ENCODE measurements at places on chromosomes 5 and 9. TPM values are rescaled to one million over a fixed set of nuclear protein-coding genes. Genes with fewer than 3 reads are reported as not detected.

The ARSB gene
- total RNA-seq: 25.5 TPM

DNA sequence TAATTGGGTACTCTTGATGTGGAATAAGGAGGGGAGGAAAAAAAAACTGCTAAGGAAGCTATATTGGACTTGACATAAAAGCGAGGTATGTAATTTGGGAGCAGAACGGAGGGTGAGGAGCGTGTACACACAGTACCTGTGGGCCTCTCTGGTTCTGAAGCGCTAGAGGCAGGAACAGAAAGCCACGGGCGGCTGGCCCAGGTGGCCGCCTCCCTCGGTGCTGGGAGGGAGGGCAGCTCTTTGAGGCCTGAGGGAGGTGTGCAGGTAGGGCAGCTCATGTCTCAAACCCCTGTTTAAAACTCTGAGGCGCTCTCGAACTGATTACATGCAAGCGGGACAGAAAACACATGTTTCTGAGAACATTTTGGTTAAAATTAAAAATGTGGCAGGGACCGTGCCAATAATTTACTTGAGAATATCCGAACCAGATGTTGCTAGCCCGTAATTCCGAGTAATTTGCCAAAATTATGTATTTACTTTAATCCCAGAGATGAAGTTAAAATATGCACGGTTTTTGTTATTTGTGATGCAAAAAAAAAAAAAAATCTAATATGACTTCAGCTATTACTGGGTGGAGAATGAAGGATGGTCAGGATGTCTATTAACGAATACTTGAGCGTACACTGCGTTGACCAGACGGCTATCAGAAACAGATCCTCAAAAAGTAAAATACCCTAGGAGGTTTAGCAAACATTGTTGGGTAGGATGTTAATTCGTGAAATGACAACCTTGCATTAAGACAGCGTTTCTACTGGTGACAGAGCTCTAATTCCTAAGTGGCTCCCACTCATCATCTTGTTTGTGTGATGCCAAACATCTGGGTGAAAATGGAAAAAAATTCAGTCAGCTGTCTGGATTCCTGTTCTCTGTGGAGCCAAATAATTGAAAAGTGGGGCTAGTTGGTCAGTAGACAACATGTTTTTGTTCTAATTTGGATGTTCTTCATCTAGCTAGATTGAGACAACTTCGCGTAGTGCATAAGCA is 24.4 kb upstream of the STC2 start:
- H3K27ac ChIP-seq: no peak overlapping the region
- H3K4me3 ChIP-seq: no peak overlapping the region
- H3K4me1 ChIP-seq: no peaks in the 10 kb centered on the region
- H3K36me3 ChIP-seq: no peaks in the 10 kb centered on the region
- no peaks in the 10 kb centered on the region for H3K27me3 ChIP-seq
- no peak for DNase-seq

DNA sequence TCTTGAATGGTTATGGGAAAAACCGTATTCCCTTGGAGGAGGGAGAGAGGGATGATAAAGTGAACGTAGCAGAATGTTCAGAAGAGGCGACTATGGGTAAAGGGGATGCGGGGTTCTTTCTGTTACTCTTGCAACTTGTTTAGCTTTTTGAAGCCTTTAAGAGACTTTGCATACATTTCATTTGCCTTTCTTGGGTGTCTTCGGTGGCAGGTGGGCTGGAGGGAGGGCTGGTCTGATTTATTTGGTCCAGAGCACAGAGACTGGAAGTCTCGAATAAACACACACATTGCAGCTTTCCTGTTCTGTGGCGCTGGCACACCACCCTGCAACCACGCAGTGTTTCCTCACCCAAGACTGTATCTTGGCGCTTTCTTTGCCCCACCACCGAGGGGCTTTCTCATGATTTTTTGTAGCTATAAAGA is 23.2 kb downstream of the TTF1 start:
- H3K36me3 ChIP-seq: peaks cover 43% of the 10 kb centered on the region
- H3K27ac ChIP-seq: no peak overlapping the region
- no peaks in the 10 kb centered on the region for H3K27me3 ChIP-seq
- DNase-seq: no peak
- H3K4me1 ChIP-seq: no peaks in the 10 kb centered on the region

The MEF2C gene
- 95.3 TPM for total RNA-seq

- H3K4me1 ChIP-seq: peaks cover 4% of the 10 kb centered on the region
- no peaks in the 10 kb centered on the region for H3K36me3 ChIP-seq
- peak; percentile 8 for DNase-seq
- no peaks in the 10 kb centered on the region for H3K27me3 ChIP-seq
- no peak overlapping the region for H3K27ac ChIP-seq
Observed at GRCh38 chr9:71663931-71664459, 104.3 kb downstream of the CEMIP2 start.

The PSIP1 gene
- 77.6 TPM for total RNA-seq

The PAPPA gene
- total RNA-seq: 0.80 TPM

DNA sequence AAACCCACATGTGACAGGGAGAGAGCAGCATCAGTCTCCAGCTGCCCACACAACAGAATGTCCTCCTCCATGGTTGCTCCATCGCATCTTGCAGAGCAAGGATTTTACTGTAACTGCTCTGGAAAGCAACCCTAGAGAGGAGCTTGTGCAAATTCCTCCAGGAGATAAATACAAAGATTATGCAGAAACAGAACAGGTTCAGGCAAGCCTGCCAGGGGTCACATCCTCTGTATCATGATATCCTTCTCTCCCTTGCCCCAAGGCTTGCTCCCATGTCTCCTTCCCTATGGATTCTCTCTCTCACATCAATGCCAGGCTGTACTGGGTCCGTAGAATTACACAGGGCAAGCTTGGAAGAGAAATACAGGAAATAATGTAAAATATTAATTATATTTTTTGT is 226.0 kb downstream of the MPDZ start:
- H3K27me3 ChIP-seq: no peaks in the 10 kb centered on the region
- DNase-seq: no peak
- H3K4me1 ChIP-seq: no peaks in the 10 kb centered on the region
- H3K4me3 ChIP-seq: no peak overlapping the region
- H3K36me3 ChIP-seq: no peaks in the 10 kb centered on the region
- H3K27ac ChIP-seq: no peak overlapping the region

The TPPP gene
- total RNA-seq: 7.7 TPM

The VCAN gene
- total RNA-seq: 414 TPM

DNA sequence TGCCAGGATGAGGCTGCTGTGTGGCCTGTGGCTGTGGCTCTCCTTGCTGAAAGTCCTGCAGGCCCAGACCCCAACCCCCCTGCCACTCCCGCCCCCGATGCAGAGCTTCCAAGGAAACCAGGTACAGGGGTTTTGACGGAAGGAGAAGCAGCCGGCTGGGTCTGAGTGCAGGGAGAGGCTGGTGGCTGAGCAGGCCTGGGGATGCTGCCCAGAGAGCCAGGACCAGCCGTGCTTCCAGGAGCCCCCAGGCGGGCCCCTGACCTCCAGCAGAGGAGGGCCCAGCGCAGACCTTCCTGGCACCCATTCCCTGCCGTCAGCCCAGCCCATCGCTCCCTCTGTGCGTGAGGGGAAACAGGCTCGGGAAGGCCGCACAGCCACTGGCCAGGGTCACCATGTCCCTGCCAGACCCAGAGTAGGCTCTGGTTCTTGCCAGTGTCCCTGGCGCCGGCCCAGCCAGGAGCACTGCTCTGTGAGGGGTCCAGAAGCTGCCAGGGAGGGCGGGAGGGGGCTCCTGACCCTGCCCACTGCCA is 313 bp downstream of the LCN12 start:
- H3K36me3 ChIP-seq: no peaks in the 10 kb centered on the region
- H3K4me3 ChIP-seq: no peak overlapping the region
- peaks cover 17% of the 10 kb centered on the region for H3K4me1 ChIP-seq
- peak overlapping the region; percentile 43 for H3K27ac ChIP-seq
- no peaks in the 10 kb centered on the region for H3K27me3 ChIP-seq

The ANKRD55 gene
- total RNA-seq: not detected

- H3K27ac ChIP-seq: no peak overlapping the region
- peaks cover 36% of the 10 kb centered on the region for H3K27me3 ChIP-seq
- no peak overlapping the region for H3K4me3 ChIP-seq
- H3K4me1 ChIP-seq: no peaks in the 10 kb centered on the region
- DNase-seq: no peak
Observed at GRCh38 chr9:114694719-114695269, 12.8 kb upstream of the TEX48 start.

DNA sequence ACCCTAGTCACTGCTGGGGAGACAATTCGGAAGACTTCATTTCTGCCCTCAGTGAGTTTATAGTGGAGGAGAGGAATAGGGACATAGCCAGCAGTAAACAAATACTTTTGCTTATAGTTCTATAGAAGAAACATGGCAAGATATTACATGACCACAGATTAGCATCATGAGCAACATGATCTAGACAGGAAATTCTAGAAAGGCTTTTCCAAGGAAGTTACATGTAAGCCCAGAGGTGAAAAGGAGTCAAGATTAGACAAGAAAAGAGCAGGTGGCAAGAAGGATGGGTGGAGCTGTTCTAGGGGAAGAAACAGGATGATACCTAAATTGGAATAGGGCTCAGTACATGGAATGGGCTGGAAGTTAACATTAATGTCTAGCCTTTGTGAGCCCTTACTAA is 82.8 kb upstream of the MYO10 start:
- DNase-seq: no peak
- H3K4me3 ChIP-seq: no peak overlapping the region
- peaks cover 5% of the 10 kb centered on the region for H3K4me1 ChIP-seq
- no peaks in the 10 kb centered on the region for H3K27me3 ChIP-seq
- H3K36me3 ChIP-seq: no peaks in the 10 kb centered on the region

GRCh38 chr9:93826209-93826608 is 128.9 kb downstream of the BARX1 start:
- DNase-seq: no peak
- peaks cover 53% of the 10 kb centered on the region for H3K27me3 ChIP-seq
- no peak overlapping the region for H3K27ac ChIP-seq
- H3K4me1 ChIP-seq: no peaks in the 10 kb centered on the region
- H3K4me3 ChIP-seq: no peak overlapping the region

DNA sequence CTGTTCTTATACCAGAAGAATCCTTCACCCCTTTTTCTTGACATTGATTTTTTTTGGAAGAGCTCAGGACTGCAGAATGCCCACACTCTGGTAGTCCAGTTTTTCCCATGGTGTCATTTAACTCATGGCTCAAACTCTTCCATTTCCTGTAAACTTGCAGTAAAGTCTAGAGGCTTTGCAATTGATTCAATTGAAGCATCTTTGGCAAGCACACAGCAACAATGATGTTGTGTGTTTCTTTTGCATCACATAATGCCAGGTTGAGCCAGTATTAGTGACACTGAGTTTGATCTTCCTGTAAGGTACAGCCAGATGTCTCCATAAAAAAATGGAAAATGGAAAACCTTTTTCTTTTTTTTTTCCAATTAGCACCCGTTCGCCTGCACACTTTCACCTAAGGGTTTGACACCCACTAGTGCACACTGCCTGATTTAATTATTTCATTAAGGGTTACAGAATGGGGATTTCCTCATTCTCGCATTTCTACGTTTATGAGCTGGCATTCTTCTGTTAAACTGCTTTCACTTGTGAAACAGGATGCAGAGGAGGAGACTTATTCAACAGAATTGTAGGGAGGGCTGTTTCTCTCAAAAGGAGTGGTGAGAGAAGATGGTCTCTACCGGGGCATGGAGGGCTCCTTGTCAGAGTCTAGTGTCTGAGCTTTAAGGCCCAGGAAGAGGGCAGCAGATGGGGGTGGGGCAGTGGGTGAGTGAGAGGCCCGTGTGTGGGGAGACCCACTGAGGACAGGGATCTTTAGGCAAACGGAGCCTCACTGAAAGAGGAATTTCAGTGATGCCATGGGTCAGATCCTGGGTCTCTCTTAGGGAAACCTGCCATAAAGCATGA is 2.2 kb upstream of the S1PR3 start:
- no peak overlapping the region for H3K4me3 ChIP-seq
- no peaks in the 10 kb centered on the region for H3K27me3 ChIP-seq
- no peaks in the 10 kb centered on the region for H3K36me3 ChIP-seq

GRCh38 chr5:94551858-94552257 is 66.5 kb downstream of the KIAA0825 start:
- DNase-seq: no peak
- H3K27ac ChIP-seq: no peak overlapping the region
- no peaks in the 10 kb centered on the region for H3K36me3 ChIP-seq
- no peak overlapping the region for H3K4me3 ChIP-seq

The PCDHGA7 gene
- total RNA-seq: 1.2 TPM

GRCh38 chr9:121609822-121610637 is 41.4 kb upstream of the DAB2IP start:
- no peak overlapping the region for H3K4me3 ChIP-seq
- H3K27me3 ChIP-seq: no peaks in the 10 kb centered on the region
- no peak for DNase-seq
- H3K36me3 ChIP-seq: no peaks in the 10 kb centered on the region
- H3K4me1 ChIP-seq: peaks cover 79% of the 10 kb centered on the region
- peak overlapping the region; percentile 98 for H3K27ac ChIP-seq

GRCh38 chr5:33824516-33825195 is 67.1 kb downstream of the ADAMTS12 start:
- DNase-seq: no peak
- no peaks in the 10 kb centered on the region for H3K36me3 ChIP-seq
- no peak overlapping the region for H3K4me3 ChIP-seq
- H3K4me1 ChIP-seq: no peaks in the 10 kb centered on the region
- no peak overlapping the region for H3K27ac ChIP-seq

DNA sequence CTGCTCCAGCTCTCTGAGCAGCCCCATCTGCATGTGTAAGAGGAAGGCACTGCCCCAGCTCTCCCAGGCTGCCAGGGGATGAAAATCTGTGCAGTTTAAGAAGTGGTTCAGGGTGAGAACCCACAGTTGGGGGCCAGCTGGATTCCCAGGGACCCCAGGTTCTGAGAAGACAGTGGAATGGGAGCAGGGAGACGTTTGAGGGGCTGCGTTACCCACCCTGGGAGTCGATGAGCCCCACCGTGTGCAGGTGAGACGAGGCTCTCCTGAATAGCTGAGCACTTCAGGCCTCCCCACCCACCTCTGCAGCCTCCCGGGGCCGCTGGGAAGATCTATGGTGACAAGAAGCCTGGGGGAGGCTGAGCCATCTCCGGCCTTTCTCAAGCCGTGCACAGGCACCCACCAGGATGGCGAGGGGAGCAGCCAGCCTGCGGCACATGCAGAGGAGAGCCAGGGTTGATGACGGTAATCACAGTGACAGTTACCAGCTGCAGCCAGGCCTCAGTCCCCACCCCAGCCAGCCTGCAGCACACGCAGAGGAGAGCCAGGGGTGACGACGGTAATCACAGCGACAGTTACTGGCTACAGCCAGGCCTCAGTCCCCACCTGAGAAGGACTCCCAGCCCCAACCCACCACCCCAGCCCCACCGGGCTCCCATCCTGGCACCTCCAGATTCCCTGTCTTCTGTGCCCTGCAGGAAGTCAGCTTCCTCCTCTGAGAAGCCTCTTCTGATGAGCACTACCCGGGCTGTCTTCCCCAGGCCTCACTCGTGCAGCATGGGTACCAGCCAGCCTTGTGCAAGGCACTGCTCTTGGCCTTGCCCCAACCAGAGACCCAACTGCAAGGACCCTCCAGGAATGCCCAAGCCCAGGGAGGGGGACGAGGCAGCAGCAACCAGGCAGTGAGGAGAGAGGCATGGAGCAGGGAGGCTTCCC is 150.8 kb upstream of the PPP1R26 start:
- H3K27me3 ChIP-seq: no peaks in the 10 kb centered on the region
- H3K4me1 ChIP-seq: no peaks in the 10 kb centered on the region
- H3K27ac ChIP-seq: no peak overlapping the region
- no peak for DNase-seq
- H3K4me3 ChIP-seq: no peak overlapping the region
